Epithelial cell of alveolus of lung (primary cell): ENCODE measurements at places on chromosomes 4 and X. TPM values are rescaled to one million over a fixed set of nuclear protein-coding genes. Genes with fewer than 3 reads are reported as not detected.

Gene SULT1B1
- total RNA-seq: 0.52 and 1.0 TPM in 2 replicates

Gene TMPRSS11A
- total RNA-seq: not detected in 2 replicates

Gene TBC1D8B
- 9.3 and 10.0 TPM in 2 replicates for total RNA-seq

Gene SPANXN3
- not detected in 2 replicates for total RNA-seq

Gene TRPC5OS
- not detected in 2 replicates for total RNA-seq

Gene AFP
- 0.13 TPM in 1 of 2 replicates, not detected in the other for total RNA-seq

Gene NRK
- 3.7 and 16.9 TPM in 2 replicates for total RNA-seq

Gene SLC4A4
- total RNA-seq: 2.8 and 32.1 TPM in 2 replicates

Gene FANCB
- total RNA-seq: 2.2 and 3.6 TPM in 2 replicates

Gene GABRE
- 2.2 and 4.5 TPM in 2 replicates for total RNA-seq

Gene CNGA1
- total RNA-seq: 0.91 TPM in 1 of 2 replicates, not detected in the other

Gene TMEM33
- total RNA-seq: 44.6 and 54.3 TPM in 2 replicates

Gene TMEM150C
- total RNA-seq: 0.78 and 5.0 TPM in 2 replicates

Gene CORIN
- 0.48 and 0.78 TPM in 2 replicates for total RNA-seq

Gene SCML2
- total RNA-seq: 0.88 and 0.91 TPM in 2 replicates

Gene CFAP99
- total RNA-seq: not detected in 2 replicates

Gene TMEM154
- 0.72 and 11.0 TPM in 2 replicates for total RNA-seq

Gene VEGFD
- not detected in 2 replicates for total RNA-seq

Gene RBBP7
- 88.3 and 98.8 TPM in 2 replicates for total RNA-seq

Gene RP2
- total RNA-seq: 9.6 and 10.2 TPM in 2 replicates

Gene ZDHHC15
- 0.39 and 0.48 TPM in 2 replicates for total RNA-seq

Gene DCAF8L1
- total RNA-seq: not detected in 2 replicates

Gene NHSL2
- 0.32 and 0.78 TPM in 2 replicates for total RNA-seq

Gene RNF128
- total RNA-seq: 1.6 and 3.7 TPM in 2 replicates

Gene ART3
- 1.0 TPM in 1 of 2 replicates, not detected in the other for total RNA-seq

Gene BTK
- not detected in 2 replicates for total RNA-seq

Gene LNX1
- total RNA-seq: 1.0 and 4.1 TPM in 2 replicates

Gene CSAG2
- not detected in 2 replicates for total RNA-seq

Gene NXF2
- not detected in 2 replicates for total RNA-seq

Gene FMR1NB
- not detected in 2 replicates for total RNA-seq

Gene TBX22
- total RNA-seq: not detected in 2 replicates

Gene ABRAXAS1
- total RNA-seq: 15.4 and 17.7 TPM in 2 replicates

Gene GATA1
- not detected in 2 replicates for total RNA-seq

Gene SPATA4
- 0.13 TPM in 1 of 2 replicates, not detected in the other for total RNA-seq

Gene FGF16
- 0.13 TPM in 1 of 2 replicates, not detected in the other for total RNA-seq

Gene STARD8
- 0.96 and 1.8 TPM in 2 replicates for total RNA-seq

Gene DMD
- 4.2 and 8.9 TPM in 2 replicates for total RNA-seq

Gene SPANXA1
- not detected in 2 replicates for total RNA-seq

Gene SORCS2
- 0.52 and 6.8 TPM in 2 replicates for total RNA-seq

Gene CT45A7
- total RNA-seq: not detected in 2 replicates

Gene GIMD1
- not detected in 2 replicates for total RNA-seq

Gene OTUD6A
- total RNA-seq: not detected in 2 replicates
